Activated T-cell treated with anti-CD3 and anti-CD28 coated beads, Interleukin-2, amount 50 U/mL, for 1 hour (primary cell): ENCODE measurements at places on chromosomes 11 and 22.

- DNase-seq, result no peak
These were observed 59.9 kb downstream of the SLC1A2 start for GRCh38 chr11:35359321-35360054.

DNA sequence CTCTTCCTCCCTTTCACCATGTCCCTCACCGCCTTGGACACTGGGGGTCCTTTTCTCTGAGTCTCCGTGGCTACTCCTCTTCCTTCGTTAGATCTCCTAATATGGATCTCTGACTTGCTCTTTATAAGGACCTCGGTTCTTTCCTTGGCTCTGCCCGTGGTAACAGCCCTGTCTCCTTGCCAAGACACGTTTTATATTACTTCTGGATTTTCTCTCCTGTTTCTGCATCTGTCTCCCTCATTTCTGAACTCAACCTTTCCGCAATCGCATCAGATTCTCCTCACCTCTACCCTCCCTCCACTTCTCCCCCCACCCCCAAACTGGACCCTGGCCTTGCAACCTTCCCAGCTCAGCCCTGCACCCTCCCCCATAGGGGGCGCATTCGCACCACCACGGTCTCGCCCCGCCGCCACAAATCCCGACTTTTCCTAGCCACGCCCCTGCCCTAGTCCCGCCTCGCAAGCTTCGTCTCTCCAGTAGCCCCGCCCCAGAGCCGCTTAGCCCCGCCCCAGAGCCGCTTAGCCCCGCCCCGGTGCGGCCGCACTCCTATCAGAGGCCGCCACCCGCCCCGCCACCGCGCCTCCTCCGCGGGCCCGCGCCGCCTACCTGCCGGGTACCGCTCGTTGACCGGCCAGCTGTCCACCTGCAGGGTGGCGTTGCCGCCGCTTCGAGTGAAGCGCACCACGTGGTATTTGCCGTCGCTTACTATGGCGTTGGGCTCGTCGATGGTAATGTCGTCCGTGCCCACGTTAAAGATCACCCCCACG lies 39.0 kb downstream of the SLC22A12 start:
- DNase-seq, result no peak

DNA sequence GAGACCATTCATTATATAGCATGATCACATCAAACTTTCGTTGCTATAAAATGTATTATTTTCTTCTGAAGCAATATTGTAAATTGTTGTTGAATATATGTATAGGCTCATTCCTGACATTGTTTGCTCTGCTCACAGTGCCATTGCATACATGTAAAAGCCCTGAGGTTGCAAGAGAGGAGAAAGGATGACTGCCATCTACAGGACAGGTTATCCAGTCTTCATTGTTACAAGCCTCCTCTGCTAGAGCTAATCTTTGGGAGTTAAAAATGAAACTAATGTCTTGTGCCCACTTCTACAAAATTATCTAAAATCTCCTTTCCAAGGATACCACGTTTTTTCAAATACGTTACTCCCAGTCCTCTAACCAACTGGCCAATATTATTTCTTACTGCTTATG lies 16.4 kb upstream of the OR5AL1 start:
- DNase-seq, result no peak

- DNase-seq, result no peak
These were observed 137.4 kb downstream of the EHF start for GRCh38 chr11:34758262-34758661.

DNA sequence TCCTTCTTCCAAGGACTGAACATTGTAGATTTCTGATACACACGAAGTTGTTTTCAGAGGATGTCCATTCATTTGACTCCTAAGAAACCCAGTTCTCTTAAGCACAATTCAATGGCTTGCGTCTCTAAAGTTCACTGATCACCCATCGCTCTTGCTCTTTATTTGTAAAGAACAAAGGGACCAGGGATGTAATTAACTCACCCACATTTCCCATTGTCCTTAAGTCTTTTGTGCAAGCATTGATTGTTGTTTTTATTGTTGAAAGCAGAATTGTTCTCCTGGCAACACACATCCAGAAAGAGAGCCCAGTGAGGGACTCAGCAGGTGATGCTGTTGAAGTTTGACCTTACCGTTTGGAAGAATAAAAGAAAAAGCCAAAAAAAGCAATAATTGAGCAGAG lies 59.2 kb downstream of the SPON1 start:
- DNase-seq, result no peak

- peak; percentile 59 for DNase-seq
These were observed 31.1 kb downstream of the SGSM3 start for GRCh38 chr22:40401532-40401931.

GRCh38 chr11:125978778-125979407 lies 33.0 kb downstream of the VSIG10L2 start:
- no peak for DNase-seq

GRCh38 chr11:130554241-130555055 lies 106.0 kb downstream of the ADAMTS15 start:
- DNase-seq, result no peak

- no peak for DNase-seq
These were observed 21.1 kb upstream of the LRRC55 start for GRCh38 chr11:57160665-57161064.

DNA sequence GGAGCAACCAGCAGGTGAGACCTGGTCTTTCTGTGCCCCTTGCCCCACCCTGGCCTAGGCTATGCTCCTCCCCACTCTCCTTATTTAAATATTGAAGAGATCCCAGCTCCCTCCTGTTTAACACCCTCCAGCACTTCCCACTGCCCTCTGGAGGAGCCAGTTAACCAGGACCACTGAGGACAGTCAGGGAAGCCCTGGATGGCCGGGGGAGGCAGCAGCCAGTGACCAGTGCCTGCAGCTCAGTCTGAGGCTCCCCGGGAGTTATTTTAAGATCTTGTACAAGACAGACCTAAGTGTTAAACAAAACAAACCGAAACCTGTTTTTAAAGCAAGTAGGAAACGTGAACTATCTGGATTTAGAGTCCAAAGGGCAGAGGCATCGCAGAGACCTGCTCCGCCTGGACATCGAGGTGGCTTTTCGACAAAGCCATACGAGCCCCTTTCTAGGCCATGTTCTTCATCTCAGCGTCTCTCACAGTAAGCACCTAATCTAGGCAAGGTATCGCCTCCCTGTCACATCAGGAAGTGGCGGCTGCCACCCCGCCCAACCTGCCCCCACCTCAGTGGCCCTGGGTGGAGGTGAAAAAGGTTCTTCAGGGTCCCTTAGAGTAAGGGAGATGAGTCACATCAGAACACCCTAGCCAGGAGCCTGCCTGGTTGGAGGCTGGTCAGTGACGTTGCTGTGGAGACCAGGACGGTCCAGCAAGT lies 35.2 kb downstream of the TRMU start:
- DNase-seq, result peak; percentile 54

GRCh38 chr11:16780146-16780545 lies 41.7 kb downstream of the C11orf58 start:
- no peak for DNase-seq

- no peak for DNase-seq
These were observed 55.8 kb upstream of the THY1 start for GRCh38 chr11:119478711-119479285.

DNA sequence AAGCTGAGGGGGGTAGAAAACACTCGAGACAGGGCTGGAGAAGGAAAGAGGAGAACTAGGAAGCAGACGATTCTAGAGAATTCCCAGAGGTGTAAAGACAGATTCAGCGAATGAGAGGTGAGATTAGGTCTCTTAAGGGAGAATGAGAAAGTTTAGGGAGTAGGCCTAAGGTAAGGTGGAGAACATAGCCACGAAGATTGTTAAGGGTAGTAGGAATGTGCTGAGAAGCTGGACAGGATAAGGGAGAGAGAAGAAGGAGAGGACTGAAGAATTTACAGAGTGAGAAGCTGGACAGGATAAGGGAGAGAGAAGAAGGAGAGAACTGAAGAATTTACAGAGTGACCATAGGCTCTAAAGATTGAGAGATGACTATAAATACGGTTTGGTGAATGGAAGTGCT lies 908 bp downstream of the PPME1 start:
- DNase-seq, result no peak

- DNase-seq, result no peak
These were observed 20.1 kb upstream of the SCGB1D1 start for GRCh38 chr11:62169935-62170334.

GRCh38 chr11:34613552-34614056 lies 7.3 kb upstream of the EHF start:
- no peak for DNase-seq

DNA sequence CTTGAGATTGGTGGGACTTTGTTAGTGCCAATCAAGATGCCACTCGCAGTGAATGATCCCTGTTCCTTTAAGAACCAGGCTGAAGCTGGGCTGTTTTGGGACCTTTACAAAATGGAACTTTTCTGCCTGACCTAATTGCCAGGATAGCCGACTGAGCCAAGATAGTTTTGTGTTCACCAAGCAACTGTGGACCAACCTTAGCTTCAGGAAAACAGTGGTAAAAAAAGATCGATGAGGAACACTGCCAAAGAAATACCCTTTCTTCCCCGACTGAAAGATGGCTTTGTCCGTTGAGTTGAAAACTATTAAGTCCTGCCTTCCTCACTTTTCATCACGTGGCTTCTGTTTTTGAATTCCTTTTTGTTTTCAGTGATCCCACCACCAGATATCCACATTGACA lies 157.9 kb upstream of the SORL1-AS1 start:
- DNase-seq, result no peak

DNA sequence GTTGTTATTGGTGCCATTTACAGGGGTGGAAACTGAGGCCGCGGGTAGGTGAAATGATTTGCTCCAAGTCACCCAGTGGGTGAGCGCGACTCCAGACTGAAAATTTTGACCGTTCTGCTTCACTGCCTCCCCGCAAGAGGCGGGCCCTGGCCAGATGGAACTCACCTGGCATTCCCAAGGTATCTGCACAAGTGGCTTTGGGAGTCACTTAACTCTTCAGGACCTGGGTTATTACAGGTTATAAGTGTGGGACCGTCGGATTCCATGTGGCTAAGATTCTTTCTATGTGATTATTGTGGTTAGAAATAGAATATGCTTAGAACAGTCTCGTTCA lies 598 bp downstream of the CABIN1 start:
- no peak for DNase-seq

GRCh38 chr22:35381424-35382009 lies 621 bp downstream of the HMOX1 start:
- DNase-seq, result no peak

GRCh38 chr11:112343368-112344039 lies 82.8 kb upstream of the PLET1 start:
- DNase-seq, result no peak

GRCh38 chr11:66912911-66913310 lies 45.3 kb downstream of the PC start:
- no peak for DNase-seq

GRCh38 chr11:108915666-108916065 lies 250.8 kb downstream of the DDX10 start:
- no peak for DNase-seq

- no peak for DNase-seq
These were observed 16.5 kb downstream of the SIAE start for GRCh38 chr11:124656774-124657630.

GRCh38 chr11:1771700-1772099 lies 8.0 kb upstream of the CTSD start:
- DNase-seq, result no peak

- DNase-seq, result no peak
These were observed 18.8 kb upstream of the SLC36A4 start for GRCh38 chr11:93216511-93217101.

GRCh38 chr11:13119361-13119760 lies 110.2 kb downstream of the RASSF10 start:
- DNase-seq, result no peak

DNA sequence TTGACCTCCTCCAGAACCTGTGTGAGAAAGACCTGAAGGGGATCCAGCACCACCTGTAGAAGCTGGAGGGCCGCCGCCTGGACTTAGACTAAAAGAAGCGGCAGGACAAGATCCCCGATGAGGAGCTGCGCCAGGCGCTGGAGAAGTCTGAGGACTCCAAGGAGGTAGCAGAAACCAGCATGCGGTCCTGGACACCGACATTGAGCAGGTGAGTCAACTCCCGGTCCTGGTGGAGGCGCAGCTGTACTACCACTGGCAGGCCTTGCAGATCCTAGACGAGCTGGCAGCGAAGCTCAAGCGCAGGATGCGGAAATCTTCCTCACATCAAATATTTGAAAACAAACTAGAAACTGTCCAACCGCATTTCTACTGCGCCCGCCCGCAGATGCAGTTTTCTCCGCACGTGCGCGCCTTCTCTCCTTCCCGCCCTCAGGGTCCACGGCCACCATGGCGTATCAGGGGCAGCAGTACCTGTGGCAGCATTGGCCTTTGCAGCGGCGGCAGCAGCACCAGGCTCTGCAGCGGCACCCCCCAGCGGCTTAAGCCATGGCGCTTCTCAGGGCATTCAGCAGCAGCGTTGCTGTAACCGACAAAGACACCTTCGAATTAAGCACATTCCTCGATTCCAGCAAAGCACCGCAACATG lies 10.2 kb downstream of the CLDN25 start:
- DNase-seq, result no peak

DNA sequence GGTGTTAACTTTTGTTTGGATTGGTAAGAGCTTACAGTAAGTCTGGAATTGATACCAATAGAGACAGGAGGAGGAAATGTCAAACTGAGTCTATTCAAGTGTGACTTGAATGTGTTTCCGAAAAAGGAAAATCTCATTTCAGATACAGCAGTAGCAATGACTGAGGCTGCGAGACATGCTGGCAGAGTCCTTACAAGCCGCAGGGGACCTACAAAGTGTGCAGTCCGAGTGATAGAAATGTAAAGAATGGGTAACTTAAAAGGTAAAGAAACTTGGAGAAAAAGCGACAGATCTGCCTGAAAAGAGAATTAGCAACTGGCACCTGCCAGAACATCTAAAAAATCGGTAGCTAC lies 444 bp downstream of the CWF19L2 start:
- DNase-seq, result no peak

DNA sequence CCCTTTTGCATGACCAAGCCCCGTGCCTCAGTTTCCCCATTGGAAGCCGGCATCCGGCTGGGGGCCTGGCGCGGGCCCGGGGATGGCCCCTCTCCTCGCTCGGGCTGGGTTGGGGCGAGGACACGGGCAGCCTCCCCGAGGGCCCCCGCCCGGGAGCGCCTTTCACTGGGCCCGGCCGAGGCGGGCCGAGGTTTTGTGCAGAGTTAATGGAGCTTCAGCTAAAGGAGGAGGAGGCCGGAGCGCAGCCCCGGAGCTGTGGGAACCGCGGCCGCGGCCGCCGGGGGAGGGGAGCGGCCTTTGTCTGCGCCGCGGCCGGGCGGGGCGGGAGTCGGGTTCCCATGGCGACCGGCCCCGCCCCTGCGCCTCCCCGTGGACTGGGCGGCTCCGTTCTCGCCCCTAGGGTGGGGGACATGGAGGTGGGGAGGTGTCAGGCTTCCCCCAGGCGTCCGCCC lies 1.4 kb upstream of the MAPK11 start:
- peak; percentile 64 for DNase-seq

DNA sequence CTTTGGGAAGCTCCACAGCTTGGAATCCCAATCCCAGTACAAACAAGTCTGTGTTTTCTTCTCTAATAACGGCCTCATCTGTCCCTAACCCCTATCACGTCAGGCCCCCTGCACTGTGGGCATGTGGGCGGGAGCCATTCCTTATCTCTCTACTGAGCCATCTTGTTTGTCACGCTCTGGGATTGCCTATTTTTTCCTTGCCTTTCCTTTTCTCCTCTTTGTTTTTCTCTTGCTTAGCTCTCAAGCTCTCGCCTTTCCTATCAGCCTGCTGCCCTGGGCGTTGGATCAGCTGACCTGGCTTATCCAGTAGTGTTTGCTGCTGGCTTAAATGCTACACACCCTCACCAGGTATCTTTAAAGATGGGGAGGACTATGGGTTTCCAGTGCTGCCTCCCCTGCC lies 35.8 kb downstream of the ARHGAP1 start:
- no peak for DNase-seq
